ENCODE measurements at places on chromosomes 2 and 18.

DNA sequence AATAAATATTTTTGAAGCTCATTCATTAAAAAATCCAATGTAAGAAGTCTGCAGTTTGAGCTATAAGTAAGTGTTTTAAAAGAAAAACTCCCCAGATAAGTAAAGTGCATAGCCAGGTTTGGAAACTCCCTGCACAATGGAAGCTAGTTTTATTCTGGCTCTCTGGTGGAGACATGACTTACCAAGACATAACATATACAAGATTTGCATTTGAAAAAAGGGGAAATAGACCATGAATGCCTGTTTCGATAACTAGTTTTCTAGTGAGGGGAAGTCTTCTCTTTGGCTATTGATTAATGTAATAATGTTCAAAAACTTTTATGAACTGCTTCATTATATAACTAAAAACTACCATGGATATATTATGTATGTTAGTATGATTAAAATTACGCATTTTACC lies 435.2 kb downstream of the ARHGAP15 start:
- DNase-seq: no peak

GRCh38 chr2:1750933-1751766 lies 6.8 kb upstream of the PXDN start:
- peak; percentile 76 for DNase-seq

DNA sequence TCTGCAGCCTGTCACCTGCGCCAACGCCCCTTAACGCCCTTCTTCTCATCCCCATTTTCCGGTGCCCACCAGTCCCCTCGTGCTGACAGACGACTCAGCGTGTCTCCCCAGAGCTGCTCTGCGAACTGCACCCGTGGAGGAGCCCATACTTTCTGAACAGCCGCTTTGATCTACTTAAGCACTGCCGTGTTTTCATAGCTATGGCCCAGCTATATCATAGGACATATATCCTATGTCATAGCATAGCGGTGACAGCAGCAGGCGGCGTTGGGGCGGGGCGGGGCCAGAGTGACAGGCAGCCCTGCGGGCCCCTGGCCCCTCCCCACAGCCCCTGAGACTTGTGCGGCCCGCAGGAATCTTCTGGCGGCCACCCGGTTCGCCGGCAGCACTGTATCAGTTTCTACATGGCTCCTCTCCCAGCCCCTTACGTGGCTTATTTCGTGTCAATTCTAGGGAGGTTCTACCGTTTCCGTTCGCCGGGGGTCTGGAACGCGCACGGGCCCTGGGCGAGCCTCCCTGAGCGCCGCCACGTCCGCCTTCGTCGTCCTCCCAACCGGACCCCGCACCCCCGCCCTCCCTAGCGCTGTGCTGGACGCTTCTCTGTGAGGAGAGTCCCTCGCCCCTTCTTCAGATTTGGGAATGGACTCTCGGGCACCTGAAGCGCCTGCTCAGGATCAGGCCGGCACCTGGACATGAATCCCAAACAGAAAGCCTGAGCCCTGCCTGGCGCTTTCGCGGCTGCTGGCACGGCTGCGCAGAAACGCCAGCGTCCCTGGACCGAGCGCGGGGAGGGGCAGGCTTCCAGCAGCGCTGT lies 35.4 kb downstream of the PTPN18 start:
- DNase-seq: peak; percentile 60

GRCh38 chr2:197576631-197577030 lies 60.8 kb downstream of the MOB4 start:
- DNase-seq: no peak

- no peak for DNase-seq
Observed at GRCh38 chr2:113207021-113207420, 33.2 kb downstream of the PSD4 start.

DNA sequence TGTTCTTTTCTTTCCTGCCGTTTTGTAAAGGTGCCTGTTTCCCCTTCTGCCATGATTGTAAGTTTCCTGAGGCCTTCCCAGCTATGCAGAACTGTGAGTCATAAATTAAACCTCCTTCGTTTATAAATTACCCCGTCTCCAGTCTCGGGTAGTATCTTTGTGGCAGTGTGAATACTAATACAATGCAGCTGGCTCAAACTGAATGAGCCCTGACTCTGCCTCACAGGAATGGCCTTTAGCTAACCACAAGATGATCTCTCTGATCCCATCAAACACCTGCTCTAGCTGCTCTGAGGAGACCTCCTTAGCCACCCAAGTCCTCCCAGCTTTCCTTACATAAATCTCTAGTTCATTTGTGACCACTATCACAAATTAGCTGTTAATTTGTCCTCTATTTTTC lies 41.5 kb upstream of the CAB39 start:
- no peak for DNase-seq

DNA sequence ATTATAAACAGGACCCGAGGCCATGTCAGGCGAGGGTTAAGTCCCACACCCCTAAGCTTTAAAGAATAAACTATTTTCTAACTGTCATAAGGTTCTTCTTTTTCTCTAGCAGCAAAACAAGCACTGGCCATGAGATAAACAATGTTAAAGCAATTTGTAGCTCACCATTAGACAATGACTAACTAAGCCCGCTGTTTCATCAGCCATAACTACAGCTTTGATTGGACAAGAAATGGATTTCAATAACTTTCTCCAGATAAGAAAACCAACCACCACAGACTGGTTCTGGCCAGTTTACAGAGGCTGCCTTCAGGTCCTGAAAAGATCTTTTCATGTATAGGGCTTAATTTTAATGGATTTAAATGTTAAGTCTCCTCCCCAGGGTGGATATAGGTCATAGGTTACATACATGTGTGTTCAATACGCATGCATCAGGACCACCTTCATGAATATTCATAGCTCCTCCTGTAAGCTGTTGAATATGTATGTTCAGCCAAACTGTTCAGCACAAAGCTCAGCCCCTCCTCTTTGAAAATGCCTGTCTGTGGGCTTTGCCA lies 108.7 kb upstream of the RAB6C start:
- no peak for DNase-seq

Data from hematopoietic multipotent progenitor cell (in vitro differentiated cells).